ENCODE measurements at places on chromosomes 6 and 20.
A peak's percentile ranks its signal among the peaks of the same experiment; 100 is the strongest.

- peak; percentile 49 for DNase-seq
Observed at GRCh38 chr6:24935366-24936152, at the start of gene RIPOR2. RIPOR2 (minus strand) TSS chr6:24935960; CDS start chr6:24935898, 62 bp downstream.

DNA sequence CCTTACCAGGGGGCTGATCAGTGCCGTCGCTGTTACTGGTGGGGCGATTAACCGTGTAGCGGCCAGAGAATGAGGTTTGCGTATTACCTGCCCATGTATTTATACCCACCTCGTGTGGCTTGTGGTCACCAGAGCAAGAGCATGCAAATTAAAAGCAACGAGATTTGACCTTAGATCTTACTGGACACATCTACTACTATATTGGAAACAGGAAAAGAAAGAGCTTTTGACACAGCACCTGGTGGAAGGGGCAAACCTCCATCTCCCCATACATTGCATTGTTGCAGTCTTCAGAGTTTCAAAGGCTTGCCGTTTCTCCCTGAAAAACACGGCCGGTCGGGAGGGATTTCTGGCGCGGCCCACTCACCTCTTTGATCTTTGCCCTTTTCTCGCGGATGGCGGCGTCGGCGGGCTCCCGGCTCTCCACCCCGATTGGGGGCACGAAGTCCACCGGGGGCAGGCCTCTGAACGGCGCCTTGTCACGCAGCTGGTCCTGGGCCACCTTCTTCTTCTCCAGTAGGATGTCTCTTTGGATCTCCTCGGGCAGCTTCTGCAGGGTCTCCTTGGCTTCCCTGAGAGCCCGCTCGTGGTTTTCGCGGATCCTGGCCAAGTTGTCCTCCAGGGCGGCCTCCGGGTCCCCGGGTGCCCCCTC lies 1.3 kb downstream of the MAN1A1 start:
- DNase-seq: no peak

DNA sequence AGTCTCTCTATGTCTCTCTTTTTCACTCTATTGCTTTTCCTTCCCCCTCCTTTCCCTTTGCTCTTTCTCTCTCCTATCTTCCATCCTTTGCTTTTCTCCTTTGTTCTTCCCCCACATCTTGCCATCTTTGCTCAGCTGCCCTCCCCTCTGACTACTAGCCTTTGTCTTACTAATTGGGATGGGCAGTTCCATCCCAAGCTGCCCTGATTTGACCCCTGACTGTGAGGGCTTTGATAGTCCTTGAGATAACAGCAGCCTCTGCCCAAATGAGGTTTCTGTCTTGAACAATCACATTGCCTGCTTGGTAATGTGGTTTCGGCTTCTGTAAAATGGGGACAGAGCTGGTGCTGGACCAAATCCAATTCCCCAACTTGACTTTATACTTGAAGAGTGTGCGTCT lies 327.7 kb downstream of the DHX35 start:
- no peak for DNase-seq

- no peak for DNase-seq
Observed at GRCh38 chr6:154169193-154169847, 130.3 kb downstream of the OPRM1 start.

- no peak for DNase-seq
Observed at GRCh38 chr6:113018351-113019151, 671.4 kb downstream of the RFPL4B start.

GRCh38 chr20:45752746-45753145 lies 30.6 kb downstream of the SPINT4 start:
- DNase-seq: no peak

DNA sequence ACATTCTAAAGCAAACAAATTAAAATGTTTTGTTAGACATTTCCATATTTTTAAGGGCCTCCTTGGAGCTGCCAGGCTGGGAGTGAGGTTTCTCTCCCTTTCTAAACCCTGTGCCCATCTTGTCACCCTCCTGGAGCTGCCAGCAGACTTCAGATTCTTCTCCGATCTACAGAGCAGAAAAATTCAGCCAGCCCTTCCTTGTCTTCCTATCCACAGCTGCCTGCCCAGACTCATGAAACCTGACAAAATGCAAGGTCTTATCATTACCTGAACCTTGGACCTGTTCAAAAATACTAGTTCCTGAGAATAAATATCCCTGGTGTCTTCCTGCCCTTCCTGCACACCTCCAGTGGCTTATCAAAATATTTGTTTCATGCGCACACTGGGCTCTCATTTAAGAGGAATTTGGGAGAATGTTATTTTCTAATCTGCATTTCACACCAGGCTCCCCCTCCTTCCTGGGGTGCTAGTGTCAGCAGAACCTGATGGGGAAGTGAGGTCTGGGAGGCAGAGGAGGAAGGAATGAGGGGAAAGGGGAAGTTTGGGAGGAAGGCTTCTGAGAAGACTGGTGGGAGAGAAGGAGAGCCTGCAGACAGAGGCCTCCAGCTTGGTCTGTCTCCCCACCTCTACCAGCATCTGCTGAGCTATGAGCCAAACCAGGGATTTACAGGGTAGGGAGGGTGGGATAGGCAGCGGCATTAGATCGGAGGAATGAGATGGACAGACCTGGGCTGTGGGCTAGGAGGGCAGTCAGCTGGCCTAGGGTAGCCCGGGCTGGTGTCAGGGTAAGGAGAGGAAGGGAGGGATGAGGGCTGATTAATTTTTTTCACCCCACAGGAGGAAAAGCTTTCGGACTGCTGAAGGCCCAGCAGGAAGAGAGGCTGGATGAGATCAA lies at the start of gene AIF1:
Gene AIF1, plus strand, starts transcription at position 551 of the 895 bp plus-strand sequence. Its CDS starts 96 bp downstream, at position 647.
- DNase-seq: no peak

GRCh38 chr6:125584468-125584939 lies 164.9 kb upstream of the HEY2 start:
- DNase-seq: no peak

GRCh38 chr6:91088976-91089375 lies 502.1 kb upstream of the MAP3K7 start:
- no peak for DNase-seq

- no peak for DNase-seq
Observed at GRCh38 chr6:125824946-125825771, 34.4 kb downstream of the NCOA7 start.

GRCh38 chr6:213284-213683 lies 79.0 kb upstream of the DUSP22 start:
- DNase-seq: no peak

DNA sequence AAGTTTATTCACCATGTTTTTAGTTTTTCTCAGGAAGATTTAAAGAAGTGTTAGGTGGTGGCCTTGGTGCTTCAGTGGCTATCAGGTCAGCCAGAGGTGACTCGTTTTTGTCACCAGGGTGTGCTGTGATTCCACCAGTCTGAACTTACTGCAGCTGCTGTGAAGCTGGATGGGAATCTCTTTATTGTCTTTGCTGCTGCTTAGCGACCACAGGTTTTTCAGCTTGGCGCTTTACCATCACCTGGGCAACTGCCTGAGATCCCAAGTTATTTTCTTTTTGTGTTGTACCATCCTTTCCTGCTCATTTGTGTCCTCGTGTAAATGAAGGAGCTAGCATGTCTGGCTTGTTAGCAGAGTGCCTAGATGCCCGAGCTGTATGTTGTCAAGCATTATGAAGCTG lies 146.9 kb downstream of the MACROD2 start:
- DNase-seq: no peak

DNA sequence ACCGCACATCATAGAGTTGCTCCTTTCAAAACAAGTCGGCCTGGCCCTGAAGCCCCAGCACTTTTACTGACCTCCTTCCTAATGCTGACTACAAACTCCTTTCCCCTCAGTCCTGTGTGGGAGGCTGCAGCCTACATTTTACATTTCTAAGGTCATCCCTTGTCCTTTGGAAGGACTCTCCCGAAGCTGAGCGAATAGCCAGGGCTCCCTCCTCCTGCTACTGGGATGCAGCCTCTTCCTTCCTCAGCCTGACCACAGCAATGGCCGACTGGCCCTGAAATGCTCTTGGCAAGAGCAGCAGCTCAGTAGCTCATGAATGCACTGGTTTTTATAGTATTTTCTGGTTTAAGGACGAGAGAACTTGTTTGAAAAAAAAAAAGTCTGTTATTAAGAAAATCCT lies 679 bp downstream of the ADGRF5 start:
- no peak for DNase-seq

DNA sequence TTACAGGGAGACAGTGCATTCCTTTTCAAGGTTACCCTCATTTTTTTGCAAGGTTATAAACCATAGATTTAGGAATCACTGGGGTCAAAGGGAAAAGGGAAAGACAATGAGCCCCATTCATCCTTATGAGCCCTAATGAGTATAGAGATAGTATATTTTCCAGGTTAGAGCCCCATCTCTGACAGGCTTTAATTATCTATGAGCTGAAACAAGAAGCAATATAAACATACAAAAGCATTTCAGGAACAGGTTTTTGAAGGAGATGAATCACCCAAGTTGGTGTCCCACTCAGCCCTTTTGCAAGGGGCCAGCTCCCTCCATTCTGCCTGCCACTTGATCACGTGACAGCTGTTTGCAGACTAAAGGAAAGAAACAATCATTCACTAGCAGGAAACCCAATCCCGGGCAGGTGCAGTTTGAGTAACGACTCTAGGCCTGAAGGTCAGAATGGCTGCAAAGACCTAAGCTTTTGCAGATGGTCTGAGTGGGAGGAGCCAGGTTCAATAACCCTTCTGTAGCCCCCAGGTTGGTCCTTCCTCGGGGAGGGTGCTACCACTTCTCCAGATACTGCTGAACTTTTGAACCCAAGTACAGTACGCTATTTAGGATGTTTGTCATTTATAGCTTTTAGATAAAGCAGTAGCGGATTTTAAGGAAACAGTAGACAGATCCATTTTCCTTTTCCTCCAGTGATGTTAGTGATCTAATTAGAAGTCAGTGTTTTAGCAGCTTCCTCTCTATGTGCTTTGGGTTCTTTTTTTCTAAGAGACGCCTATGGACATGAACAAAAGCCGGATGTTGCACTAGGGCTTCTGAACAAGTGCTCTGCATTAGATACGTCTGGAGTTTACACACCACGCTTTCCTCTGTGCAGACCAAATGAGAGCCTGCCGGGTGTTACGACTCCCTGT lies 253.2 kb downstream of the SOX4 start:
- no peak for DNase-seq

- DNase-seq: no peak
Observed at GRCh38 chr20:40997116-40997515, 31.5 kb upstream of the TOP1 start.

DNA sequence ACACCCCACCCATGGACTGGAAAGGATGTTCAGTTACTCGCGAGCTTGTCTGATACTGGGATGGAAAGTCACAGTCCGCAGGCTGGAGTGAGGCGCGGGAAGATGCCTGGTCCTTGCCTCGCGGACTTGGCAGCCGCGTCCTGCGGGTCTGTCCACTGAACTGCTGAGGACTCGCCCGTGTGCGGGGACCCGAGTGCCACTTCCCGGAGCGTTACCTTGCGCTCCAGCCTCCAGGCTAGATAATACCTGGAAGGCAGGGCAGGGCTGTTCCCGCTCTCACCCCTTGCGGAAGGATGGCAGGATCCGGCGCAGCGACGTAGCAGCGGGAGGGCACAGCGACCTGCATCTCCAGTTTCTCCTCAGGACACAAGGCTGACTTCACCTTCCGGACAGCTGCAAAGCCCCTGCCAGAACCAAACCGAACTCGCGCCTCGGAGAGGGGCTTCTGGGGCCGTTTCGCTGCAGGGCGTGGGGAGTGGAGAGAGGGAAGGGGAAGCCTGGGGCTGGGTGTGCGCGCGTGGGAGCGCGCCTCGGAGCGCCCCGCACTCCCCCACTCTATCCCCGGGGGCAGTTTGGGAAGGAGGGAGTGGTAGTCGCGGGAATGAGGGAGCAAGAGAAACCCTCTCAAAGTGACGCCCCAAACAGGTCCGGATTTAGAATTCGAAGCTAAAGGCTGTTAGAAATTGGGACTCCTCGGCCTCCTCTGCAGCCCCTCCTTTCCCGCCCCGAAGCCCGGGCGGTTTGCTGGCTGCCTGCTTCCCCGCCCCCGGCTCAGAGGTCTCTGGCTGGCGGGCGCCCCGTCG lies at the start of gene KCNQ5:
Gene KCNQ5, plus strand, starts transcription at position 774 of the 803 bp plus-strand sequence.
- peak; percentile 4 for DNase-seq

- DNase-seq: no peak
Observed at GRCh38 chr6:157831424-157832249, 8.6 kb downstream of the SNX9 start.

GRCh38 chr6:163751032-163751525 lies 336.6 kb downstream of the QKI start:
- DNase-seq: no peak

DNA sequence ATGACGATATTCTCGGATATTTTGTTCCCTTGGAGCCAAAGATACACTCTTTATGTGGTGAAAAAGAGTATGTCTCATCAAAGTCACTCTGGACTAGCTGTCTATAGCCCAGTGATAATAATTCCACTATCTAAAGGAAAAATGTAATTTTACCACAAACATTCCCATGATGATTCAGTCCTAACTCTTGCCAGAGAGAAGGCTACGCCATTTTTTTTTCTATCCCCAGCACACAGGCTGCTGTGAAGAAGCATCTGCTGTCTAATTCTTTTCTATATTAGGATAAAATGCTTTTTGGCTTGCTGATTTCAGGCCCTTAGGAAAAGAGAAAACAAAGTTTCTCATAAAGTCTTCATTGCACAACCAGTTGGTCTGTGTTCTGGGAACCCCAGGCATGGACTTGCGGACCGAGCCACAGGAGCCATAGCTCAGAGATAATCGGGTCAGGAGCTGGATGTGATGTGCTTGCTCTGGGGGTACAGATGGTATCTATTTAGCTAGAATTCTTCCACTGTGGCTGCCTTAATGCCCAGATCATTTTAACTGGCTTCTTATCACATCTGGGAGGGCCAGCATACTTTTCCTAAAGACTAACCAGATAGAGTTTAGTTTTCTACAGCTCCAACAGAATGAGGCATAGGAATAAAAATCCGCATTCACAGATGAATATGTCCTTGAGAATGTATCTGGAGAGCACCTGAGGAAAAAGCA lies 683.7 kb upstream of the ID4 start:
- no peak for DNase-seq

DNA sequence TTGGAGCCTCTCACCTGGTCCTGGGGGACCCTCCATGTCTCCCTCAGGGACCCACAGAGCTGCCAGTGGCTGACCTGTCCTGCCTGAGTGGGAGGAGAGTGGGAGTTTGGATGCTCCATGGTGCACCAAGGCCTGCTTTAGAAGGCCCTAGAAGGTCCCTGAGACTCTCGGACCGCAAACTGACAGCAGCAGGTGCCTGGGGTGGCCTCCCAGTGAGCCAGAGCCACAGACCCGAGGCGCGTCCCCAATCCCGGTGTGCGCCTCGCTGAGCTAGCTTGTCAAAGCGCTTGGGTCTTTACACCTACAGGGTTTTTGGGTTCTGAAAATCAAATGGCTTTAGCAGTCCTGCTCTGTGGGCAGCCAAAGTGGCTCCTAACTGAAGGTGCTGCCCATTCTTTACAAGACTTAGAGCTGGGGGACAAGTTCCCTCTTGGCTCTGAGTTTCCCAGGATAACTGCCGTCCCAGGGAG lies 4.9 kb downstream of the MYT1 start:
- no peak for DNase-seq

GRCh38 chr6:38805127-38805655 lies 90.1 kb downstream of the DNAH8 start:
- DNase-seq: no peak
